ENCODE measurements at places on chromosomes 7 and 10.

- DNase-seq: peak; percentile 57
Measured at GRCh38 chr7:139916717-139917395, 87.8 kb downstream of the TBXAS1 start.

DNA sequence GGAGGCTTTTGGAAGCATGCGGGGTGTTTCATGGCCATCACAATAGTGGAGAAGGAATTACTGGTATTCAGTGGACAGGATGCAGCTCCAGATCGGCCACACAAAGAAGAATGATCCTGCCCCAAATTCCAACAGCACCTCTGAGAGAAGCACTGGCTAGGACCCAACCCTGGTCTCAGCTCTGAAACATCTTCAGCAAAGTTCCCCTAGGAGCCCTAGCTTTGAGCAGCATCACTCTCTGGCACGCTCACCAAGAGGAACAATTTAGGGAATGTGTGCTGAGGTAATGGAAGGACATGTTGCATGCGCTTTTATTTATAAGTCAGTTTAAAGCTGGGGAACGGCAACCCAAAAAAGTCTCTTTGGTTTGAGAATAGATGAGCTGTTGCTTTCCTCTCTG lies 5.5 kb upstream of the OPN1SW start:
- DNase-seq: no peak

GRCh38 chr10:86936661-86937501 lies 20.5 kb downstream of the MMRN2 start:
- no peak for DNase-seq

DNA sequence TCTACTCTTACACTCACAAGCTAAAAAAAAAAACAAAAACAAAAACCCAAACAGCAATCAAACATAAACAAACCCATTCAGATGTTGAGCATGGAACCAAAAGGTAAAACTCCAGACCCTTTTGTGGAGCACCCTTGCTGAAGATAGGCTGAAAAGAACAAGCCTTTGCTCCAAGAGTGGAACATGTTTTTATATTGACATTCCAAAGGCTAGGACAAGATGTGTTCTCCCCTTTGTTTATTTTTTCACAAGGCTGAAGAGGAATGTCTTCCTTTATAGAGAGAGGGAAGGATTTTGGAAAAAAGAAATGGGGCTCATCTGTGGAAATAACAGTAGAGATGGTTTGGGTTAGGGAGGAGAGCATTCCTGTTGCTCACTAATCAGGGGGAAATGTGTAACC lies 87.2 kb upstream of the ELMO1 start:
- DNase-seq: no peak

GRCh38 chr10:90167174-90168064 lies 466.0 kb downstream of the KIF20B start:
- DNase-seq: no peak
